ENCODE measurements at places on chromosomes 13 and 19. TPM values are rescaled to one million over a fixed set of nuclear protein-coding genes. Genes with fewer than 3 reads are reported as not detected.

GRCh38 chr13:36628377-36629056 is 45.3 kb upstream of the SERTM1 start:
- DNase-seq, result no peak

DNA sequence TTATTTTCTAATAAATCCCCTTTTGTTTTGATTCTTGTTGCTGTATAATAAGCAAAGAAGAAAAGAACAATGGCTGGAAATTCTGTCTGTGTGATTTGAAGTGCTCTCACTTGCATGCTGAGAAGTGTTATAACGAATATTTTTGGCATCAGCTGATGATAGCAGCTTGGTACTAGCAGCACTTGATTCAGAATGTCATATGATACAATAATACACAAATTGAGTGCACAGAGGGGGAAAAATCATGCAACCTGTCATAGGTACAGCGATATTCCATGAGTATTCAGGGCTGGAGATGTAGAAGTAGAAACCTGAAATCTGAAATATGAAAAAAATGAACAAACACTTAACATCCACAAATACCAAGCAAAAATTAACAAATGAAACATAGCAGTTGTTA is 108.1 kb downstream of the FGF14 start:
- no peak for DNase-seq

GRCh38 chr19:48588670-48589401 is 17.7 kb upstream of the SPACA4 start:
- DNase-seq, result peak; percentile 98

GRCh38 chr19:29873801-29874575 is 62.2 kb downstream of the CCNE1 start:
- no peak for DNase-seq

ZNF85 gene
- total RNA-seq, result 25.0 TPM

CCDC61 gene
- 23.6 TPM for total RNA-seq

GPR18 gene
- not detected for total RNA-seq

TMEM259 gene
- 159 TPM for total RNA-seq

SPACA4 gene
- not detected for total RNA-seq

All from endodermal cell (in vitro differentiated cells).